ENCODE measurements at places on chromosomes 7 and 10.

- no peak for DNase-seq
Measured at GRCh38 chr7:136336932-136337331, 359.8 kb upstream of the MTPN start.

DNA sequence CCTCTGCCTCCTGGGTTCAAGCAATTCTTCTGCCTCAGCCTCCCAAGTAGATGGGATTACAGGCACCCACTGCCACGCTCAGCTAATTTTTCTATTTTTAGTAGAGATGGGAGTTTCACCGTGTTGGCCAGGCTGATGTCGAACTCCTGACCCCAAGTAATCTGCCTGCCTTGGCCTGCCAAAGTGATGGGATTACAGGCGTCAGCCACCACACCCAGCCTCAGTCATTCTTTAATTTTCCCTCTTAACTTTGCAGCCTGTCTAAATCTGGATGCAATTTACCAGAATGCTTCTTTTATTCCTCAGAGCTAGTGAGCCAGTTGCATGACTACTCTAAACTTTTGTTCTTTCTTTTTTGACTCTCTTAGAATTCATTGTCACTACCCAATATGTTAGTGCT lies 90.5 kb upstream of the CSTF2T start:
- no peak for DNase-seq

GRCh38 chr10:106513352-106513771 lies 651.1 kb downstream of the SORCS1 start:
- DNase-seq, result peak; percentile 65

DNA sequence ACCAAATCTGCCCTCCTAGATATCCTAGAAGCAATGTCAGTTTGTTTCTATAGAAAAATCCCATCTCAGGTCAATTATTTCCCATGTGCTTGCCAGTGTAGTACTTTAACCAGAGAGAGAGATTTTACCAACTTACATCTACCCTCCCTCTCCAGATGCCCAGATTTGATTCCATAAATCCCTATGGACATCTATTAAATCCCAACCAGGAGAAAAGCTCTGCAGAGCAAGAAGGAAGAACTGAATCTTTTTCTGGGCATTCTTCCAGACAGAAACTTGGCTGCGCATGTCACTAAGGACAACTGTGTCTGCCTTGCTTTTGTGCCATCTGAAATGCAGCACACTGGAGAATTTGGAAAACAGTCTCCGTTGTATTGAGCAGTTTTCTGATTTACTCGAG lies 597.6 kb downstream of the SORCS1 start:
- no peak for DNase-seq

GRCh38 chr7:13874783-13875182 lies 114.7 kb downstream of the ETV1 start:
- DNase-seq, result peak; percentile 29

DNA sequence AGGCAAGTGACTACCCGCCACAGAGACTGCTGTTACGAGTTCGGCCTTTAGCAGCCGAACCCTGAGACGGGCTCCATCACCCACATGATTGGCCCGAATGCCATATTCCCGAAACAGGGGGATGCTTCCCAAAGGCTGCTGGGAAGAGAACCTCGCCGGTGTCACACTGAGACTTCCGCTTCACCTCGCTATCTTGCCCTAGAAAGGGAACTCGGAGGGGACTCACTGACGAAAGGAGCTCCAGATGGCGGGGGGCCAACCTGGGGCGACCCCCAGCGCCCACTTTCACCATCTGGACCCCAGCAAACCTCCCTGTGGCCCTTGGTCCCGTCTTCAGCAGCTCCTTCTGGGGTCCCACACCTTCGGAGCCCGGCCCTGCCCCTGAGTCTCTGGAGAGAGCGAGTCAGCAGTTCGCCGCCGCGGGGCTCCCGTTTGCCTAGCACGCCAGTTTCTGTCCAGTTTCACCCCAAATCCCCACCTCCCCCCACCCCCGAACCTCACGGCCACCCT lies 529 bp downstream of the HPS1 start:
- DNase-seq, result peak; percentile 27

DNA sequence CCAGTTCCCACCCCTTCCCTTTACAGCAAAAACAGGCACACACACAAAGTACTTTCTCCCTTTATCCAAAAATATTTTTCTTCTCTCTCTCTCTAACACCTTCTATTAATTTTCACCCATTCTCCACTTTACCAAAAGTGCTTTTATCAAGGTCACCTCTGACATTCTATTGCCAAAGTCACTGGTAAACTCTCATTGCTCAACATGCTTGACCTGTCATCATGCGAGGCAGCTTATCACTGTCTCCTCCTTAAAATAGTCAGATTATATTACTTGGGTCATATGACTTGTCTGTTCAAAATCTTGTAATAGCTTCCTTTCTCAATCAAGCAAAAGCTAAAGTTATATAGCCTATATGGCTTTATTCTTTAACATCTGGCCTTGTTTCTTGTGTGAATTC lies 28.6 kb downstream of the MACC1 start:
- DNase-seq, result no peak

- DNase-seq, result no peak
Measured at GRCh38 chr7:85016286-85016685, 170.6 kb downstream of the SEMA3D start.

DNA sequence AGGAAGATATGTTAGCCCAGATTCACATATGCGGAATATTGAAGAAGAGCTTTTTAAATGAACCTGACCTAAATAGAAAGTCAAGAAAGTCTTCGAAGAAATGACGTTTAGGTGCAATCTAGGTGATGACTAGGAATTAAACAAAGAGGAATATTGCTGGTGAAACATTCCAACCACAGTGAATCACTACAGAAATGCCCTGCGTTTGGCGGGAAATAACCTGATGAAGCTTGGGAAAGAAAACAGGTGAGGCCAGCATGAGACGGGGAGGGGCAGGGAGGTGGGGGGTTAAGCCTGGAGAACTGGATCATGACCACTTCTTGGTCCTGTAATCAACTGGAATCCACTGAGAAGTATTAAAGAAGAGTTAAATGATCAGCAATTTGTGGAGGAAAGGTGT lies 299.4 kb upstream of the VSTM2A start:
- peak; percentile 12 for DNase-seq

DNA sequence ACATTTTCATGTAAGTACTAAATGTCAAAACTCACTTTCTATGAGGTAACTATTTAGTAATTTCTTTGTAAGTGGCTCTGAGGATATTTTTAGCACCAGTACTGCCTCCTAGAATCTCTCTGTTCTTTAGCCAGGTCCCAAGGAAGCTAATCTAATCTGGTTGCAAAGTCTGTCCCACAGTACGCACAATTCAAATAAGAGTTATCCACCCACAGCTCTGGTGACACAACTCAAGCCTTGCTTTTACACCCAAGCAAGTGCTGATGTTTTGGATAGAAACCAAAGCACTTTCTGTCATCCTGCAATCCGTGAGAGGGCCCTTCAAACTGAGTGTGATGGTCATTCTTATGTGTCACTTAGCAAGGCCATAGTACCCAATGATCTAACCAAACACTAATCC lies 14.5 kb downstream of the GIMAP5 start:
- DNase-seq, result no peak

DNA sequence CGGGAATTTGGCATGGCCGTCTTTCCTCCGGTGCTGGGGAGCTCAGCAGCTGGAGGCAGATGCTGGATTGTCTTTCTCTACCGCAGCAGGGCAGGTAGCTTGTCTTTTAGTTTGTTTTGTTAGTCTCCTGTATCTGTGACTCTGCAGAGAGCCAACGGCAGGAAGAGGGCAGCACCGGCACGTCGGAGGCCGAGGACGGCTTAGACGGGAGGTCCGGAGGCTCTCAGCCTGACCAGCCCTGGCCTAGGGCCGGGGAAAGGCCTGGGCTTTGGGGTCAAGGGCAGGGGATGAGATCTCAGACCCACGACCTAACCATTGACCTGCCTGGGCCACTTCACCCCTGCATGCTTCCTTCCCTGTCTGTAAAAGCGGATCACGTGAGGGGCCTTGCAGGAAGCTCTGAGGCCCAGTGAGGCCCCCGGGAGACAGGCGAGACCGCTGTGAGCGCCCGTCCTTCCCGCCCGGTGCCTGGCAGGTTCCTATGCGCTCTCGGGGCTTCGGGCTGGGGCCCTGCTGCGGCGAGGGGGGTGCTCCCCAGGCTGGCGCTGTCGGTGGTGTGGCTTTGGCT lies 72.7 kb downstream of the LHPP start:
- no peak for DNase-seq

GRCh38 chr10:31290386-31290785 lies 28.6 kb upstream of the ZEB1 start:
- no peak for DNase-seq

DNA sequence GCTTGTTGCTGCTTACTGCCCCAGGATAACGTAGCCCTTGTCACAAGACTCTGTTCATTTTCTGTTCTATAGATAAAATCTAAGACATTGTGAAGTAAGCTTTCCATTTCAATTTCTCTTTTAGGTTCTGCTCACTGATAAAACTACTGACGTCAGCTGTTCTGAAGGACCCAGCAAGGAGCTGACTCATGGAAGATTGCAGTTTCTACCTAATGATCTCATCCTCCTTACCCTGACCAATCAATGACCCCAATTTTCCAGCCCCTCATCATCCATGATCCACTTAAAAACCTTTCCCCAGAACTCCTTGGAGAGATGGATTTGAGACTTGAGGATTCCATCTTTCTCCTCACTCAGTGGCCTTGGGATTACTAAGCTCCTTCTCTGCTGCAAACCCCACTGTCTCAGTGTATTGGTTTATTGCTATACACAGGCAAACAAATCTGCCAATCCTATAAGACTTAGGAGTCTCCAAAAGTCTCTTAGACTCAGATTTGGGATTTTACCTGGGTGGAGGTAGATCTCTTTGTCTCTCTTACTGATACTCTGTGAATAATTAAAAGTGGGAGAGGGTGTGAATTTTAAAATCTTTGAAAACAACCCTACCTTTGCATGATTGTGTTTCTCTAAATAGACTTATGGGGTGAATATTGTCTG lies 109.2 kb upstream of the TRIM24 start:
- DNase-seq, result no peak

- DNase-seq, result no peak
Measured at GRCh38 chr10:97023401-97024167, 162.2 kb downstream of the SLIT1 start.

GRCh38 chr10:77698267-77698931 lies 60.8 kb upstream of the KCNMA1 start:
- DNase-seq, result no peak

GRCh38 chr10:54983255-54983654 lies 182.2 kb upstream of the PCDH15 start:
- no peak for DNase-seq

GRCh38 chr10:102578782-102579181 lies 65.5 kb upstream of the TRIM8 start:
- DNase-seq, result no peak

- DNase-seq, result peak; percentile 93
Measured at GRCh38 chr10:78950656-78951587, 117.8 kb upstream of the ZMIZ1 start.

- DNase-seq, result no peak
Measured at GRCh38 chr7:124030964-124031363, 1.9 kb downstream of the TMEM229A start.

DNA sequence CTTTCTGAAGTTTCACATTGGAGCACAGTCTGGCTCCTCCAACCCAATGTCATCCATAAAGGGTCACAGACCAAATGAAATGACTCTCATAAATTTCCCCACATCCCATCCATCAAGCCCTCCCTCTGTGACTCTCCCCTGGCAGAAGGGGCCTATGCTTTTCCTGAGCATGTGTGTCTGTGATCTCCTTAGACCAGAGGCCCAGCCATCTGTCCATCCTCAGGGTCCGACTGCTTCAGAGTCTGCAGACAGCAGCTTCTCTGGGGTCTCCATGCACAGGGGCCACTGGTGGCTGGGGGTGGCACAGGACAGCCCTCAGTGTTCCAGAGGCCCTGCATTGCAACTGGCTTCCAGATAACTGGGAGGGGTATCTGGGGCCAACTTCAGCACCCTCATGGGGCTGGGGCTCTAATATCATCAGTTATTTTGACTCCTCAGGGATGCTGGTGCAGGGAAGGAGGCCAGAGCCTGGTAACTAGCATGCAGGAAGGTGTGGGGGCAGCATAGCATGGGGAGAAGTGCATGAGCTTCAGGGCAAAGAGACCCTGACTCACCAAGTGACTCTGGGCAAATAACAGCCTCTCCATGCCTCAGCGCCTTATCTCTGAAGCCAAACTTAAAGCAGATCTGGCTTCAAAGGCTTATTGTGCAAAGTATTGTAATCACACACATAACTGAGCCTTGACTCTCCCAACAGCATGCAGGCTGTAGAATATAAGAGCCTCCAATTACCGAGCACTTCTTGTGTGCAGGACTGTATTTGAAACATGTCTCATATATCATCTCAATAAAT lies 266.9 kb downstream of the GRID1 start:
- no peak for DNase-seq

GRCh38 chr10:72016608-72017300 lies 52.6 kb downstream of the CHST3 start:
- DNase-seq, result no peak

- DNase-seq, result no peak
Measured at GRCh38 chr10:105968666-105969065, 1195.8 kb downstream of the SORCS1 start.
